NCI-H446 (cell line): ENCODE measurements at places on chromosomes 11 and 22.

DNA sequence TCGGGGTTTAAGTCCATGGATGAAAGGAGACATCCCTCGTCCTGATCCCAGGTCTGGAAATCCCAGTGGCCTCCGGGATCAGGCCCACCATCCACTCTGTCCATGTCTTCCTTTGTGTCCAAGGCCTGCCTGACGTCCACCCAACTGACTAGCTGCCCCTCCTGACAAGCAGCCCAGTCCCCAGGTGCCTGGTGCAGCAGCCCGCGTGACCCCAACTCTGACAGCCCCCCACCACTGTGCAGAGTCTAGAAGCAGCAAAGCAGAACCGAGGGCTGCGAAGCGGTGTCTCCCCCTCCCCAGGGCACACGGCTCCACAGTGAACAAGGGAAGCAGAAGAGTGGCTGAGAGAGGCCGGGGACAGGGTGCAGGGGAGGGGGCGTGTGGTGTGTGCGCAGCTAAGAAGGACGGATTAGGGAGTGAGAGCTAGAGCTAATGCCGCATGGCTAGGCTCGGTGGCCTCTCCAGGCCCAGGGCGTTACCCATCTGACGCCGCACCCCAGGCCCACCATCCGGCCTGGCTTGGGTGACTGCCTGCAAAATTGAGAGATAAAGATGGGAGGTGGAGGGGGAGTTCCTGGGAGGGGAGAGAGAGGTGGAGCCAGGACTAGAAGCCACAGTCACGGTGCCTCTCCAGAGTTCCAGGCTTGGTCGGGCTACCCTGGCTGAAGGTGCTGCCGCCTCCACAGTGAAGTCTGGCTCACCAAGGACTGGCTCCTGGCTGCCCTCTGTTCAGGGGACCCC lies 16.6 kb upstream of the BAIAP2L2 start:
- no peak for DNase-seq

DNA sequence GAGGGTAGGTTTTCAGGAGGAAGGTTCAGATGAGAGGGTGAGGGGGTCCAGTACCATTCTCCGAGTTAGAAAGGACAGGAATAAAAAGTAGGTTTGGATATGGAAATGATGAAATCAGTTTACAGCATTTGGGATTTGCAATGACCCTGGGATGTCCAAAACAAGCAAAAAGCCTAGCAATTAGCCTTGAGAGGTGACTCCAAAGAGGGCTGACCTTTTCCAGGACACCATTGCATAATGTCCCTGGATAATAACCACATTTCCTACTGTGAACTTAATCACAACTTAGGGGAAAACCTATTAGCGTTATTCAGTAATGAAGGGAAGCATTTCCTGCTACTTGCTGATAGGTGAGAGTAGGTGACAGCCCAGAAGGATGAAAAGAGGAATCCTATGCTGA lies 101.4 kb upstream of the ARHGAP42 start:
- no peak for DNase-seq

GRCh38 chr22:42920101-42920820 lies 63.2 kb upstream of the ARFGAP3 start:
- DNase-seq: no peak

DNA sequence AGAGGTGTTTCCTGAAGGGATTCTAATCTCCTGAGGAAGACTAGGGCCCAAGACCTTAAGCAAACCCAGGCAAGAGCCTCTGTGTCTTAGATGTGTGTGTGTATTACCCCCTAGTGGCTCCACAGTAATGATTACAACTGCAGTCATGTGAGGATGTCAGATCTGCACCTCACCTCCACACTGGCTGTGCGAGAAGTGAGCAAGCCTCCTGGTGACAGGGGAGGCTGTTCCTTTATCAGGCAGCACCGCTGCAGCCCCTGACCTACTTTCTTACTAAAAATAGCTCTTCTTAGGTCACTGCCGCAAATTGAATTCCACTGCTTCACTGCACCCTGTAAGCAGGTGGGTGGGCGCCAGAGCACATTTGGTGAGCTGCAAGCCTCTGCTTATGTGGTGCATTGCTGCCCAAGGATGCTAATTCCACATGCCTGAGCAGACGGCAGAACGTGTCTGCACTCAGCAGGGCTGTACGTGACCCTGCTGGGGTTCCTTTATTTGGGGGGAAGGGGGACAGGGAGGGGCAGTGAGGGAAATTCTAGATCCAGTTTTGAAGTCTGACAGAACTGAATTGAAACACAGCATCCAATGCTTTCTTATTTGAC lies 112.4 kb downstream of the KCNC1 start:
- no peak for DNase-seq

DNA sequence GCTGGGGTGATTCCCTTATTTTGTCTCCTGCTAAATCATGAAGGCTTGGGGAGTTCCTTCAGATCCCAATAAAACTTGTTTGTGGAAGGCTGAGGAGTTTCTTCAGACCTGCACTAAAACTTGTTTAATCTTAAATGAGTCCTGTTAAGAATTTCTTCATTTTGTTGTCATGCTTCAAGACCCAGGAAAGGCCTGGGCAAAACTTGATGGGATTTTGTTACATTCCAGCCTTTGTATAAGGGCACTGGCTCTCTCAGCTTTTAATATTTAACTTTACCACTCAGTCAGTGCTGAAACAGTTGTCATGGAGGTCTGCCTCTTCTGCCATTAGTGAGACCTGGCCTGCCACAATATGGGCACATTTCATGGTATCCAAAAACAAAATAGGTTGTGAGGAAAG lies 699.0 kb downstream of the ETS1 start:
- no peak for DNase-seq
